ENCODE measurements at places on chromosomes 13 and 19.
A peak's percentile ranks its signal among the peaks of the same experiment; 100 is the strongest.

DNA sequence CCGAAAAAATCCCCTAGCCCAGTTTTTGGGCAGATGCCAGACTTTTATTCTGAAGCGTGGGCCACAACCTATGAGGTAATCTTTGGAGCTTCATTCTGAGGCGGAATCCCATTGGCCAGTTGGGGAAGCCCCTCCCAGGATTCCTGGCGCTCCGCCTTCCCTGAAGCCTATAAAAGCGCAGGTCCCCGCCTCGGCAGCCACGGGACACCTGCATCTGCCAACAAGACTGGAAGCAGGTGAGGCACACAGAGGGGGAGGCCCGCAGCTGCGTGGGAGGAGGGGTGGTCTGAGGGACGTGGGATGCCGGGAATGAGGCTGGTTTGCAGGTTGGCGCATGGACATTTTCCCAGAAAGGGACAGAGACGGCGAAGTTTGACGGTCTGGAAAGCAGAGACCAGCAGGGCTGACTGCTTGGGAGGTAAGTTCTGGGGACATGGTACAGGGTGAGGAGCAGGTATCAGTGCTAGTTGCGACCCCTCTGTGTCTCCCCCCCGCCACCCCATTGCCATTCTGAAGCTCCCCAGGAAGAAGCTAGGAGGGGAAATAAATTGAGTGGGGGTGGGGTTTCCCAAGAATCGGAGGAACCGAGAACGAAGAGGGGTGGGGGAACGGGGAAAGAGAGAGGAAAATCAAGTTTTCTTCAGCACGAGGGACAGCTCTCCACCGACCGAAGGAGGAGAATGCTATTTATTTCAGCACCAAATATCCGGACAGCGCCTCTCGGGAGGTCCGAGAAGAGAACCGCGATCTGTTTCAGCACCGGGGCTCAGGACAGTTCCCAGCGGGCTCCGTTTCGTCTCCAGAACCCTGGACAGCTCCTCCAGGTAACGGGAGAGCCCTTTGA is 22.4 kb upstream of the FEM1A start:
- peak; percentile 67 for DNase-seq

DNA sequence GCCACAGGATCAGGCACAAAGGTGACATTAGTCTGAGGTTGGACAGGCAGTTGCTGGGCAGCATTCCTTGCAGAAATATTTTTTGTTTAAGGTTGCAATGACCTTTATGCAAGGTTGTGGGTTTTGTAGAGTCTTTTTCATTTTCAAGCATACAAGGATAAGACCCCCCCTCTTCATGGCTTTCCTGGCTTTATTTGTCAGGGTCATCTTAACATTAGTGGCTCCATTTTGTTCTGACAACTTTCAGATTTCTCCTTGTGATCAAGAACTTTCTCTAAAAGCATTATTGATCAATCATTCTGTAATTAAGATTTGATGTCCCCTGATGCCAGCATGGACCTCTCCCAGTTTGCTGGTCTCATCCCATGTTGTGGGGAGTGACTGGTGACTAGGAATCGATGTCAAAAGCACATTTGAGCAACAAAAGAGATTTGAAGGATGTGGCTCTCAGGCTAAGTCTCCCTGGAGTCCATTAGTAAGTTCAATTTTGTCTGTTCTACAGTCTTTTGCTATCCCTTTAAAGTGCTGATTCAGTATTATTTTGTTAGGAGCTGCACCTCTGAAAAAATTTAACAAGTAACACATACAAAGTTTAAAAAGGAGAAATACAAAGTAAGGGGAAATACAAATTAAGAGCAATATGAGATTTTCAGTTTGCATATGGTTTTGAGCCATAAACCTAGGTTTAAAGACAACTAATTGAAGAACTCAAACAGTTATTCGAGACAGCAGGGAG is 5.3 kb downstream of the CARD8 start:
- no peak for DNase-seq

DNA sequence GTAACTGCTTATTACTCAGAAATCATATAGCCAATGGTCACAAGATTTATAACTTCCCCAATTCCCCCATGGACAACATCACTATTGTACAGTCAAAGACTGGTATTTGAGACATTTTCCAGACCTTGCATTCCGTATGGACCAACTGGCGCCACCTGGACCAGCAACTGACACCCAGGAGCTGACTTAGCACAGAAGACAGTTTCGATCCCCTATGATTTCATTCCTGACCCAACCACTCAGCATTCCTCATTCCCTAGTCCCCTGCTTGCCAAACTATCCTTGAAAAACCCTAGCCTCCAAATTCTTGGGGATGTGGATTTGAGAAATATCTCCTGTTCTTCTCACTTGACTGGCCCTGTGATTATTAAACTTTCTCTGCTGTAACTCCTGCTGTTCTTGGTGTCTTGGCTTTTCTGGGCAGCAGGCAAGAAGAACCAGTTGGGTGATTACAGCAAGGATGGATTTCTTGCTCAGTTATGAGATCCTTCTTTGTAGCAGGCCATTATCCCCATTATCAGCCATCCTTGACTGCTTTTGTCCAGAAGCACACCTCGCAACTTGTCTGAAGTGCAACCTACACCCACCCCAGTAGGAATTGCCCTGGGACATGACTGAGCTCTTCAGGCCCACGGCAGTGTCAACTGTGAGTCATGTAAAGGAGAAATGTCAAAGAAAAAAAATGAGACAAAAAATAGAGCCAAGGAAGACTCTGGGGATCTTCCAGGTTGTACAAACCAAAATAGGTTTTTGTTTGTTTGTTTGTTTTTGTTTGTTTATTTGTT is 13.7 kb upstream of the MAP3K10 start:
- DNase-seq = no peak

GRCh38 chr13:73698859-73699258 is 435.3 kb downstream of the KLF12 start:
- no peak for DNase-seq

GRCh38 chr19:6833166-6833790 is 54.1 kb upstream of the ADGRE1 start:
- DNase-seq = no peak

- DNase-seq = no peak
These were observed 8.3 kb downstream of the CACNG7 start for GRCh38 chr19:53917356-53917755.

DNA sequence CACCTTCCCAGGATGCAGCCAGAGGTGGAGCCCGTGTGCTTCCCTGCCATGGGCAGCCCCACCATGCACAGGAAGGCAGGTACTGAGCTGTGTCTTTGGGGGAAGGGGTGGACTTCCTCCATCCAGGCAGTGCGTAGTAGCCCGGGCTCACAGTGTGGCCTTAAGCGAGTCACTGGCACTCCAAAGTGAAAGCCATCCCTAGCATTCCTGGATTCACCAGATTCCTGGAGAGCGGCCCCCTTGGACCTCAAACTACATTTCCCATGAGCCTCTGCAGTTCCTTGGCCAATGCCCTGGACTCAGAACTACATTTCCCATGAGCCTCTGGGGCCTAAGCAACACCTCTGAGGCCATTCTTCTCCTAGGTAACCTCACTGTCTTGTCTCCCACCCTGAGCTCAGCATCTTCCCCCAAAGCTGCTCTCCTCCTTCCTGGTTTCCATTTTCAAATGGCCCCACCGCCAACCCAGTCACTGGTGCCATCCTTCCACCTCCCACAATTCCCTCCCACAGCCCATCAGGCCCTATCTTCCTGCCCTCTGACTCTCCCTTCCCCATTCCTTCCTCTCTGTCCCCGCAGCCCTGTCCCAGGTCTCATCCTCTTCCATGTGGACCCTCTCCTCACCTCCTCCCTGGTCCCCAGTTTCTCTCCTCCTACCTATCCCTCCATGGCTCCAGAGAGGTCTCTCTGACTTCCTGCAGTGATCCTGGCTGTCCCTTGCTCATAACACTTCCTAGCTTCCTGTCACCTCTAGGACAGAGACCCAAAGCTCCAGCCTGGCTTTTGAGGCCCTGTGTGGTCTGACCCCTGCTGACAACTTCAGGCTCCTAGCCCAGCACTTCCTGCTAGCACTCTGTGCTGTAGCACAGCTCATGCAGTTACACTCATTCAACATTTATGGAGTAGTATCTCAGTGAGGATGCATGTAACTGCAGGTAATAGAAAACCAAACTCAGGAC is at the start of gene C19orf81:
TSS of gene C19orf81 (plus strand) at position 13 of the 959 bp plus-strand sequence. CDS start at position 13, 0 bp downstream.
- no peak for DNase-seq

DNA sequence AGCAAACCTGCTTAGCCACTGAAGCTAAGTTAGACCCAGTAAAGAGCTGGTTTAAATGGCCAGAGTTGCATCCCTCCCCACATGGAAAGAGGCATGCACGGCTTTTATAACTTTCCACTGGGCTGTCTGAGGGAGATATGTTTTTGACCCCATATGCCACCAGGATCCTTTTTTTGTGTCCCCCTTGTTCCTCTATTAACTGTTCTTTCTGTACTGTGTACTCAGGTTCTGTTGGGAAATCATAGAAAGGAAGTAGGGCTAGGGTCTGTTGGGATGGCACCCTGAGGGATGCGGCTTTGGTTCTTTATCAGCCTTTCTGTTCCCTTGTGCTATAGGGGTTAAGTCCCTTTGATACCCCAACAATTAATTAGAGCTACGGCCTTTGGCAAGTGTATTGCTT is 12.2 kb upstream of the TM9SF2 start:
- DNase-seq = no peak

DNA sequence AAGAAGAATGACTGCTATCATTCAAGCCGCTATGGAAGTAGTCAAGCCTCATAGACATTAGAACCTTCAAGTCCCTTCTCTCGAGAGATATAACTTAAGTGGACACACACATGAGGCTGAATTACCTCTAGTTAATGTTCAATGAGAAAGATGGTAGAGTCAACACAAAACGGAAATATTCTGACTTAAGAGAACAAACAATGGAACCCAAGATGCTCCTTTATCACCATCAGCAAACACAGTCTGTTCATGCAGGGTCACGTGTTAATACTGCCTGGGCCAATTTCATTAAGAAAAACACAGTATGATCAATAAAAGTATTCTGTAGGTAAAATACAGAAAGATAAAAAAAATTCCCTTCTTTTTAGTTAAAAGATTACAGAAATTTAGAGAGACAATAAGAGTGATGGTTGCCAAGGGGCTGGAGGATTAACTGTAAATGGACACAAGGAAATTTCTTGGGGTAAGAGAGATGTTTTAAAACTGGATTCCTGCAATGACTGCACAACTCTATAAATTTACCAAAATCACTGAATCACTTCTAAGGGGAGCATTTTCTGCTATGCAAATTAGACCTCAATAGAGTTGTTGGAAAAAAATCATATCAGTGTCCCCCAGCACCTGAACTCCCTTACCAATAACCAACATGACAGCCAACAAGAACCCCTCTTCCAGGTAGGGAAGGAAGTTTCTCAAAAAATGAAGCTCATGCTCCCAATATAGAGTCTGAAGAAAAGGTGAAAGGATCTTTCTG is 256.6 kb downstream of the ABCC4 start:
- no peak for DNase-seq

DNA sequence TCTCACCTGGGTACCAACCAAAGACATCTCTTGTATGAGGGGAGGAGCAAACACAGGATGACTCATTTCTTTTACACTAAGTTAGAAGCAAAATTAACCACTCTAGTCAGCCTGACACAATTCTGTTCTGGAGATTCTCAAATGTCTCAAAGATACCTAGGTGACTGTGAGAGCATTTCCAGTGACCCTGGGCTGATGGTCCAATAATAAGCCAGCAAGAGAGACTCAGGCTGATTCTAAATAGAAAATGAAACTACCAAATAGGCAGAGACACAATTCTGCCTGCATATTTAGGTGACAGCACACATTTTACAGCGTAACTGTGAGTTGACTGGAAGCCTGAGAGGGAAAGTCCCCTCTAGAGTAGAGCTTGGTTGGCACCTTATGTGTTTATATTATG is 16.3 kb downstream of the ZNF91 start:
- no peak for DNase-seq

GRCh38 chr13:106310291-106310865 is 225.1 kb downstream of the EFNB2 start:
- DNase-seq = no peak

- DNase-seq = no peak
These were observed 822.9 kb upstream of the PRR20A start for GRCh38 chr13:56317841-56318240.

DNA sequence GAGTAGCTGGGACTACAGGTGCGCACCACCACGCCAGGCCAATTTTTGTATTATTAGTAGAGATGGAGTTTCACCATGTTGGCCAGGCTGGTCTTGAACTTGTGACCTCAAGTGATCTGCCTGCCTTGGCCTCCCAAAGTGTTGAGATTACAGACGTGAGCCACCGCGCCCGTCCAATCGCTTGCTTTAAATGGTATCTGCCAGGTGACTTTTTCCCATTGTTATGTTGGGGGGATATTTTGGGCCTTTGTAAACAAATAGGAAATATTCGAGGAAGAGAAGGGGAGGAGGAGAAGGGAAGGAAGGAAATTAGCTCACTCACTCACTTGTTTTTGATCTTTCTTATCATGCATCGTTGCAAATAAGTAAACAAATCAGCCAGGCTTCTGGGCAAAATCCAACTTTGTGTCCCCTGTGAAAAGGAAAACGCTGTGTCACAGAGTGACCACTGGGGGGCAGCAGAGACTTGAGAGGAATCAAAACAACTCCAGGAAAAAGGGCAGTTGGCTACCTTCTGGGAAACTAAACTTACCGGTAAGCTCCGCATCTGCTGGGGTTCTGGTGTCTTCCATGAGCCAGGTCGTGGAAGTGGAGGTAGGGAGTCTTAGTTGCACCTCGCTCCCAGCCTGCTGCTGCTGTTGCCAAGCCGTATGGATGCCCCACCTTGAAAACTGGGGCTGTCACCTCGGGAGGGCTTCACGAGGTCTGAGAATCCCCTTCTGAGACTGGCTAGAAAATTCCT is 9.3 kb upstream of the RANBP3 start:
- DNase-seq = peak; percentile 57

GRCh38 chr13:41615528-41615855 is 158.1 kb downstream of the RGCC start:
- DNase-seq = no peak

DNA sequence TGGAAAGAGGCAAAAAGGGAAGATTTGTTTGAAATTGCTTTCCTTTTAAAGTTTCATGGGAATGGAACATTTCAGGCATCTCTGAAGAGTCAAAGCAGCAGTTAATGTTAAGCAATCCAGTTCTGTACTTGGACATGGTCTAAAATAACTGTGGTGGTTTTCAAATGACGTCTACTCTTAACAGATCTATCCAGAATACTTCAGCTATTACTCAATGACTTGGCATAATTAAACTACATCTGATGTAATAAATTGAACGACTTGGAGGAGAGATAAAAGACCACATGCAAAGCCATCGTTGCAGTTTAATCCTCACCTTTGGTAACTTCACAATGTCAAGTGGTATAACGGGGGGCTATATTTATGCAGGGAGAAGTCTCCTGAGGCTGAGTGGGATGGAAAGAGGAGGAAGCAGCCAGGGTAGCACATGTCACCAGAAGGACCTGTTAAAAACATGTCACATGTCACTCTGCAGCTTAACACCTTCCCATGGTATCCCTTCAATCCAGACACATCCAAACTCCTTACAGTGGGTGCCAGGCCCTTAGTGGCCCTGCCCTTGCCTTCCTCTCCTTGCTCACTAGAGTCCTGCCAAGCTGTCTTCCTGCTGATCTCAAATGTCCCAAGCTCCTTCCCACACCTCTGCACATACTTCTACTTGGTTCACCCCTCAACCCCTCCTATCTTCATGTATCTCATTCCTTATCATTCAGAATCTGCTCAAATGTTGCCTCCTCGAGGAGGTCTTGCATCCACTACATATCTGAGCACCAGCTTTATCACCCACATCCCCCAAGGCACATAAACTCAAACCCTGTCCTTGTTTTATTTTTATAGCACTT is 327.8 kb downstream of the SUCLA2 start:
- no peak for DNase-seq

- DNase-seq = no peak
These were observed 9.9 kb upstream of the ZNF14 start for GRCh38 chr19:19742773-19743172.
